ENCODE measurements at places on chromosomes 1 and 21. TPM values are rescaled to one million over a fixed set of nuclear protein-coding genes. Genes with fewer than 3 reads are reported as not detected.

DNA sequence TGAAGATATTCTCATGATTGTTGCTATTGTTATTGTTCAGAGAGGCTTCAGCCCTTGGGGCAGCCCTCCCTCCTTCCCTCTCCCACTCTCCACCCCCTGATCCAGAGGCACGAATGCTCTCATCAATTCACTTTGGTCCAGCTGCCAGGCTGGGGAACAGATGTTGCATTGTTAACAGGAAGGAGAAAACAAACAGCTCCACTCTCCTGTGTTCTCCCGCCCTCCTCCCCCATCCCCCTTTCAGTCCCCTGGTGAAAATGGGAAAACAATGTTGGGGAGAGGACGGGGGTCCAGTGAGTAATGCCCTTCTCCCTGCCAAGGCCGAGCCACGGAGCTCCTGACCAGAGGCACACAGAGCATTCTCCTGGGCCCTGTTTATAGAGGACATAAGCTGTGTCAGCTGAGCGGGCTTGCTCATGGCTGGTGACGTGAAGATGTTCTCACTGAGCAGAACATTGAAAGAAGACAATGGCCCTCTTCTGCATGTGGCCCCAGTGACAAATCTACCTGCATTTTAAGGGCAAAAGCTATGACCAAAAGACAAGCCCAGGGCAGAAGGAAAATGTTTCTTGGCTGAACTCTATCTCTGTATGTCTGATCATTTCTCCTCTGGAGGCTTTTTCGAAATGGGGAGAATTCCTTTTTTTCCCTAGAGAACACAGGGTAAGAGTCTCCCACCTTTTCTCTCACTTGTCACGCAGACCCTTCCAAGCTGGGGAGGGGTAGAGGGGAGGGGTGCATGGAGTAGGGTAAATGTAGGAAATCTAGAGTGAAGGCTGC is 111.7 kb downstream of the GLUL start:
- no peak for DNase-seq

DNA sequence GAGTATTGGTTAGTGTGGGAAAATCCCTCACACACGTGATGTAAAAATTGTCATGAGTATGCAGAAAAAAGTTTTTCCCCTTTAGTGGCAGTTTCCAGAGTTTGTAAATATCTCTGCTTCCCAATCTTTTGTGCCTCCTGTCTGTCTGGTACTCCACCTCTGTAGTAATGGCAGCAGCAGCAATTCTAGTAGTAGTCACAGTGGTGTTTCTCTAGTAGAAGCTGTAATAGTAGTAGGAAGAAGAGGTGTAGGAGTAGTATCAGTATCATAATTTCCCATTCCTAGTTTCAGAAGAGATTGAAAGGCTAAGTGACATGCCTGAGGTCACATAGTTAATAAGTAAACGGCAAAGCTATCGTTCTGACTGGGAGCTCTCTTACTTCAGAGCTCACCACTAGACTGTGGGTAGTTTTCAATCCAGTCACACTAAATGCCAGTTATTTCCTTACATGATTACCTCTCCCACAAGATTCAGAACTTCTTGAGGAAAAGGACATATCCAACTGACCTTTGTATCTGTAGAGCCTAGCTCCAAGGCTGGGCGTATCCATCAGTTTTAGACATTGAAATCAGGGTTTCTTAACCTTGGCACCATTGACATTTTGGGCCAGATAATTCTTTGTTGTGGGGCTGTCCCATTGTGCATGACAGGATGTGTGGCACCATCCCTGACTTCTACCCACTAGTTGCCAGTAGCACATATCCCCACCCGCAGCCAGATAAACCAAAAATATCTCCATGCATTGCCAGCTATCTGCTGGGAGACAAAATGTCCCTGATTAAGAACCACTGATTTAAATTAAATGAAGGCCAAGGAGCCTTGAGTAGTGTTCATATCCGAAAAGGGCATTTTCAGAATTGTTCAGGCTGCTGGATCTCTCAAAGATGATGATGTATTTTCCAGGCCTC is 135.9 kb downstream of the FGGY start:
- DNase-seq, result no peak

DNA sequence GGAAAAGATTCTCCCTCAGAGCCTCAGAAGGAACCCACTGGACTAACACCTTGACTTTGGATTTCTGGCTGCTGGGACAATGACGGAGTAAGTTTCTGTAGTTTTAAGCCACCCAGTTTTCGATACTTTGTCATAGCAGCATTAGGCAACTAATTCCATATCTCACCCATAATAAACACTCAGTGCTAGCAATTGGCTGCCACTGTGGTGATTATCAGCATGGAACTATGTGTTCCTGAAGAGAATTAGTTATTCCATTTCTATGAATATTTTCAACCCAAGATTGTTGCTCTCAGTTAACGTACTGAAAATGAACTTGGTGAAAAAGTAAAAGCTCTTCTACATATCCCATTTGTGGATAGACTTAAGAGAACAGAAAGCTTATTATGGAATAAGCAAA is 299.3 kb downstream of the DISC1 start:
- no peak for DNase-seq

GRCh38 chr1:101769520-101769919 is 227.2 kb downstream of the OLFM3 start:
- DNase-seq, result no peak

FOXE3 gene
- total RNA-seq, result not detected

- DNase-seq, result no peak
Measured at GRCh38 chr1:12601700-12602658, 16.0 kb downstream of the DHRS3 start.
